ENCODE measurements at places on chromosomes 12 and 14.

DNA sequence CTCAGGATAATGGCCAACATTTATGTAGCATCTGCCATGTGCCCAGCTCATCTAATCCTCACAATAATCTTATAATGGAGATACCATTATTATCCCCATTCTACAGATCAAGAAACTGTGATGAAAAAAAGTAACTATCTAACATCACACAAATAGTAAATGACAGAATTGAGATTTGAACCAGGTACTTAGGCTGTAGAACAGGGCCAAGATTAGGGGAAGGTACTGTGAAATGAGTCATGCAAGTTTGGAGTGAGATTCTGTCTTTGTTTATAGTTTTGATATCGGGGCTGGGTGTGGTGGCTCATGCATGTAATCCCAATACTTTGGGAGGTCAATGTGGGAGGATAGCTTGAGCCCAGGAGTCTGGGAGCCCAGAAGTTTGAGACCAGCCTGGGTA is 1.3 kb upstream of the GNPTAB start:
- no peak for DNase-seq

DNA sequence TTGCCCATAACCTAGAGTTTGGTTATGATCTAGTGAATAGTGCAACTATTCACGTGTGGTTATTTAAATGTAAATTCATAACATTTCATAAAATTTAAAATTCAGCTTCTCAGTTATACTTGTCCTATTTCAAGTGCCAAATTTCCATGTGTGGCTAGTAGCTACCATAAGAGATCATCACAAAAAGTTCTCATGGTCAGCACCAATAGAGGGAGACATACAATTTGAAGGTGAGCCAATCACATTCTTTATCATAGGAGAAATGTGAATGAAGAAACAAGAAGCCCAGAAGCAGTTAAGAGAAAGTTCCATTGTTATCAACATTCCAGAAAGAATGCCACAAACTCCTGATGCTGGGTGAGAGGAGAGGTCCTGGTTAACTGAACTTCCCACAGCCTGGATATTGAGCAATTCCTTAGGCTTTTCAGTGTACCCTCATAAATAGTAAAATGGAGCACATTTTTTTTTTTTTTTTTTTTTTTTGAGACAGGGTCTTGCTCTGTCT is 892.9 kb upstream of the USP15 start:
- DNase-seq = no peak

GRCh38 chr12:52213564-52214420 is 19.3 kb upstream of the KRT7 start:
- DNase-seq = peak; percentile 78

DNA sequence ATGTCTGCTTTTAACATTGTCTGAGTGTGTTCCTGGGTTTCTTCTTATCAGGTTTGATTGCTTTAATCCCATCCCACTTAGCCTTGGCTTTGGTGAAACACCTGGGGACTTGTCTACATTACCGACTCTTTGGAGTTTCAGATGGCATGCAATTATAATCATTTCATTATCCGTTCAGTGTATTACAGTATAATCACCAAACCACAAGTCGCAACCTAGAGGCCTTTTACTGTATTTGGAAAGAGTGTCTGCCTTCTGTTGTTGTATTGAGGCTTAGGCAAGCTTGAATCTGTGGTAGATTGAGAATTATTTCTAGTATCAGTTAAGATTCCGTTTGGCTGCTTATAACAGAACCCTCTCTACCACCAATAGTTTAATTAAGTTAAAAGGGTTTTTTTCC is 103.9 kb downstream of the TGFB3 start:
- DNase-seq = no peak

DNA sequence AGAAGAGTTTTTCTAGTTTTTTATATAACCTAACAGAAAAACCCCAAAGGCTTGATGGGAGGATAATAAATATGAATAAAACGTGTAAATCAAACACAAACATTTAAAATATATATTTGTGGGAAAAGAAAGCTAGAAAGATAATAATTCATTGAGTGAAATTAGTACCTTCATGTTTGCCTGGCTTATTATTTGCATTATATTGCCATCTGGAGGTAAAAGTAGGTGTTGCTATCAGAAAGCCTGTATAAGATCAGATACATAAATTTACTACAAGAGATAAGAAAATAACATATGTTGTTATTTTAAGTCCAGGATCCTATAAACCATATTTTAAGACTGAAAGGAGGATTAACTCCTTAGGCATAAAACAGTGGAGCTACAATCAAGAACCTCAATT is 77.7 kb downstream of the NTS start:
- DNase-seq = peak; percentile 5

DNA sequence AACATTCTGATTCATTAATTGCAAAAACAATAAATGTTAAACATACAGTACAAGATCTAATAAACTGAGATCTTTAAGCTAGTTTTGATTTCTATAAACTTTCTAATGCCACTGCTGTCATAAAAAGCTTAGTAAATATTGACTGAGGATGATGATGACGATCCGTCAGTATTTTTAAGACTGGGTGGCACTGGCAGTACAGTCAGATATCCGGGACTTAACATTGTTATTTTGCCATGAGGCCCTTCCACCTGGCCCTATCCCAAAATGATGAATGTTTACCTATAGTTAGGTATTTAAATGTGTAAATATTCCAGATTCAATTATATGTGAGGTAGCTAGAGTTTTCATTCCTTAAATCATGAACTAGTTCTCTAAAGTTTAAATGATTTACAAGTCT is 158.5 kb downstream of the FOXA1 start:
- DNase-seq = no peak

- peak; percentile 90 for DNase-seq
These were observed 92.1 kb downstream of the LRRC74A start for GRCh38 chr14:76918256-76918781.

DNA sequence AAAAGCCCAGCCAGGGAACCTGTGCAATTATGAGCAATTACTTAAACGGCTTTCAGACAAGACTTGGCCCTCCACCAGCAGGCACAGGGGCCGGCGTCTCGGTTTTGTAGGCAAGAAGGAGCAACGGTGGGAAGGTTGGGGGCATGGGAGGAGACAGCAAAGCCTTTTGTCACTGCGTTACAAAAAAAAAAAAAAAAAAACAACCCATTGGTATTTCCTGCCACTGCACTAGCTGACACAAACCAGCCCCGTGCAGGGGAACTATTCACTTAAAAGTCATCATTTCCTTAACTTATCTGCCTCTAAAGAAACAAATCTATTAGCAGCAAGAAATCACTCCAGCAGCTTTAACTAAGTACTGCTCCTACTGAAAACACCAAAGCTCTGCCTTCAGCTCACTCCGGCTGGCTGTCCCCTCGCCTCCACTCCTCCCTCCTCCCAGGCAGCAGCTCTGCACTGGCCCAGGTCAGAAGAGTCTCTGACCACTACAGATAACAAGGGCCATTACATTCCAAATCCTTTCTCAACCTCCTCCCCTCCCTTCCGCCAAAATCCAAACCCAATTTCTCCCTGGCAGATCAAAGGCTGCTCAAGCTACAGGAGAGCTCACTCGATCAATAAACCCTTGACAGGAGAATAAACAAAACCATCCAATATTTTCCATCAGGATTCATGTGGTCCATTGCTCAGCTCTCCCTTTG is 105.2 kb upstream of the CDKN3 start:
- no peak for DNase-seq

- no peak for DNase-seq
These were observed 69.3 kb upstream of the FSCB start for GRCh38 chr14:44576356-44576755.

GRCh38 chr12:116066381-116067230 is 210.9 kb downstream of the MED13L start:
- peak; percentile 48 for DNase-seq

DNA sequence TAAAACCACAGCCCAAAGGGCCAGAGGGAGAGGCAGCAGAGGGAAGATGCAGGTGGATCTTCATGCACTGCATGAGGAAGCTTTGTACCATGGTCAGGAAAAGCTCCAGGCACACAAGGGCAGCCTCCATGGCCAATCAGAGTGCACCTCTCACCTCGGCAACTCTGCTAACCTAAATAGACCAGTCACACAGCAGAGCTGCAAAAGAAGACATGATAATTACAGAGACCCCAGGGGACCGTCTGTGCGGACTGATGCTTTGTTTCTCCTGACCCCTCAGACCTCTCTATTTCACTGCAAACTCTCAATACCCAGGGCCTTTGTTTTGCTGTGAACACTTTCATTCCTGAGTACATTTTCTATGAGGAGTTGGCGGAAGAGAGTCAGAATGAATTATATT is 10.7 kb upstream of the TCL1B start:
- no peak for DNase-seq

DNA sequence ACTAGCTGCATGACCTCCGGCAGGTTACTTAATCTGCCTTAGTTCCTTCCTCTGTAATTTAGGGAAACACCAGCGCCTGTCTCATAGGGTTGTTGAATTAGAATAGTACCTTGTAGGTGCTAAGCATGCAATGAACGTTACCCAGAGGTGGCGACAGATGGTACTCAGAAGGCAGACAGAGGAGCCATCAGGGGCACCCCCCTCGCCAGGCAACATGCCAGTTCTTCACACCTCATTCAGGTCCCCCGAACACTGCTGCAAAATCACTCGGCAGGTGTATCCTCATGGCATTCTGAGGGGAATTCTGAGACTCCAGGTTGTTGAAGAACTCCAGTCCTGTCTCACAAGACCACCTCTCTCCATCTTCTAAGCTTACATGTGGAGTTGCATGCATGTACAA is 10.1 kb downstream of the ISM2 start:
- DNase-seq = no peak

GRCh38 chr14:68248481-68249255 is 429.1 kb downstream of the RAD51B start:
- peak; percentile 78 for DNase-seq

DNA sequence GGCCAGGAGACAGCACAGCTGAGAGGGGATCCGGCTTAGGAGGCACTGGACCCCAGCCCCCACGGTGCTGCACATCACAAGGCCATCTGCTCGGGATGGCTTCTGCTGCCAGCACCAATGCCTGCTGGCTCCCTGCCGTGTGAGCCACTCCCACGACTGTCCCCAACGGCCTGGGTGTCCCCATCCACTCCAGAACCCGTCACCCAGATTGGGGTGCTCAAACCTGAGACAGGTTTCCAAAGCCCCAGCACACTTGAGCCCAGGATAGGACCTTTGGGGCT is 102.4 kb downstream of the RFLNA start:
- no peak for DNase-seq

DNA sequence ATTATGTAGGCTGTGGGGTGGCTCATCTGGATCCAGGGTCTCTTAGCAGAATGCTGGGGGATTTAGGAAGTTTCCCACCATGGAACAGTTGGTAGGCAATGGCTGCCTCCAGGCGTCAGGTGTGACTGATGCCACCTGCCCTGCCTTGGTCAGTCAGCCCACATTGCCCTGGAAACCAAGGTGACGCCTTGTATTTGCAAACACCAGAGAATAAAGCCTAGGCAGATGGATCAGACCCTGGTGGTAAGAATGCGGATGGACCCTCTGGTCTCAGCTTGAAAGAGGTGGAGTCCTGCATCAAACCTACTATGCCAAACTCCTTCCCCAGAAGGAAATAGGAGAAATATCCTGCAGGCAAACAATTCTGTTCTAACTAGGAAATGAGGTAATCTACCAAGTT is 38.2 kb downstream of the NCKAP5L start:
- DNase-seq = no peak

- no peak for DNase-seq
These were observed 4.3 kb downstream of the INF2 start for GRCh38 chr14:104693482-104694431.

DNA sequence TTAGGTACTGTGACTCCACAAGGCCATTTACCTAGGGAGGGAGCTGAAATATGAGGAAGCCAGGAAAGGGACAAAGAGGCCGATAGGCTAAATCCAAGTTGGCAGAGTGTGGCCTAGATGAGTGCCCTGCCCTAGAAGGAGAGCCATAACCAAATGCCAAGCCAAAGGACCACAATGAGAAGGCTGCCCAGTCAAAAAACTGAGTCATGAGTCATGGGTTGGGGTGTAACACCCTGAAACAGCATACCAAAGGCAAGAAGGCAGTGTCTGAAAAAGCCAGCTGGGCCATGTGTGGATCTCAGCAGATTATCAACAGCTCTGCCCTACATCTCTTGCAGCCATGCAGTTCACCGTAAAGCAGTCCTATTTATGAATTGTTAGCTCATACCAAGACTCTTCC is 171.7 kb downstream of the PHLDA1 start:
- peak; percentile 21 for DNase-seq

GRCh38 chr12:75474116-75474515 is 6.4 kb upstream of the GLIPR1 start:
- no peak for DNase-seq

DNA sequence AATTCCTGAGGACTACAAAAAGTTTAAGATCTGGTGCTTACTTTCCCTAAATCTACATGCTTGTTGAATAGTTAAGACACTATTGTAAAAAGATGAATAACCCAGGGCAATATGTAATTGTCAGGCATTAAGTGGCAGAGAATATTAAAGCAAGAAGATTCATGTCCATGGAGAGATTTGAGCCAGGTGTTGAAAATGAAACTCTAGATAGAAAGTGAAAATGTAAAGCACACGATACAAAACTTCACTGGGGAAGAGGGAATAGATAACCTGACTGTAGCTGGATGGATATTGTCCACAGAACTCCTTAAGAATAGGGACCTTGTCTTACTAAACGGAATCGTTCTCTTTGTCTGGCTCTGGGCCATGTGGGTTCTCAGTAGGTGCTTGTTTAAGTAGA is 5.0 kb downstream of the CAND1 start:
- DNase-seq = no peak

- no peak for DNase-seq
These were observed 10.5 kb downstream of the CACNA2D4 start for GRCh38 chr12:1907652-1908611.

DNA sequence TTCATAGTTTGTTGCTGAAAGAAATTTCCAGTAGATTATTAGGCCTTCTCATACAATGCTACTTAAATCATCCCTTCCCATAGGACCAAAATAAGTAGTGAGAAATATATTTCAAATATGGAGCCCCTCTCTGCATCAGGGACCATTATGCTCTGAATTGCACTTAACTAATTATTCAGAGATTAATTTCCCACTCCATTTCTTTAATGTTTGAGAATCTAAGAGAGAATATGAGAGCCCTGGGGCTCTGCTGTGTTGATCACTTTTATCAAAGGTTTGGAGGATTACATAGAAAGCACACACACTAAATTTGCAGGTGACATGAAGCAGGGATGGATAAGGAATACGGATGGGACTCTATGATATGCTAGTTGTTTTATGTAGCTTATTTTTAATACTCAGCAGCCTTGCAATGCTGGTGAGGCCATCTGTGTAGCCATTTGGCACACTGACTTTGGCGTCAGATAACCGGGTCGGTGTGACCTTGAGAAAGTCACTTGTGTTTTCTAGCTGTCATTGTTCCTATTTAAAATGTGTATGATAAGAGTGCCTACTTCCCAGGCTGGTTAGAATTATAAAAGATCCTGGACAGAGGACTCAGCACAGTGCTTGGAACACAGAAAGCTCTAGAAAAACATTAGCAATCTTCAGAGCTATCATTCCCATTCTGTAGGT is 49.9 kb upstream of the FBXO21 start:
- no peak for DNase-seq

DNA sequence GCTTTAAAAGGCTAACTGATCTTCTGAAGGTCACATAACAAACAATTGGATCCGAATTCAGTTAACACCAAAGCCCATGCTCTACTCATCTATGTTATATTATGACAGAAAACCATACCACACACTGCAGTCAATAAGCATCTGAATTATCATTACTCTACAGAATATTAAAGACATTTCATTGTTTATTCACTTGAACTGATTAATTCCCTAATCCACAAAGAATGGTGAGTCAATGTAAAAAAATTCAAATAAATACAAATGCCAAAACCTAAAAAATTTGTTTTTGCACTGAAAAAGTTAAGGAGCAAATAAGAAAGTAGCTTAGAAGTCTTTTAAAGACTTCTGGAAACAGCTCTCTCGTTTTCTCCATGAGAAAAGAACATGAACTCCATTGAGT is 13.7 kb downstream of the NID2 start:
- DNase-seq = peak; percentile 43
